Femur (tissue), 1 donor: ENCODE measurements at places on chromosomes 3 and 15.

DNA sequence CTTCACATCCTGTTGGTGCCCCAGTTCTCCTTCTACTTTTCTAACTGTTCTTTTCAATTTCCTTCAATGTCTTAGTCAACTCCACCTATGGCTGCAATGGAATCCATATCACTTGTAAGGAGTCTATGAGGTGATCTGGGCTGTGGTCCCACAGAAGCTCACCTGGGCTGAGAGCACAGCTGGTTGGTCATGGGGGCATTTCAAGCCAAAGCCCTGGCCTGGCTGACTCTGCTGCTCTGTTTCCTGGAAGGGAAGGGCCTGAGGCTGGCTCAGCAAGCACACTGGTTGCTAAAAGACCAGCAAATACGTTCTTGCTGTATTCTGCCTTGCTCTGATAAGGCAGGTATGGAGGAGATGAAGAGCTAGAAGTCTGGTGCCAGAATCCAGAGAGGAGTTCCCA, 29.0 kb downstream of the AMOTL2 start:
- no peak for DNase-seq

DNA sequence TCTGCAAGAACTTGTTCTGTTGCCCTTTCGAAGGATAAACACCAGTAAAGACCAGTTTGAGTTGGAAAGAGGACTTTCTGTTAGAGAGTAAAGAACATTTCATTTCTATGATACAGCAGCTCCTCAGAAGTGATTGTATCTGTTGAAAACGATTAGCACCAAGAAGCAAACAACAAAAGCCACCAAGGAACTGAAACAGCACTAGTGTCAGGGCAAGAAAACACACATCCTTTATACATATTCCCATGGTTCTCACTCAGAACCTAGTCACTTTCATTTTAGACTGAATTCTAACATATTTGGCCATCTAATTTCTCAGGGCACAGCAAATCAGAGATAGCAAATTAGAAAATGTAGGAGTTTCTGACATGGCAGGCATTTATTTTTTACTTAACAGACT, 116.1 kb downstream of the ATP1B3 start:
- DNase-seq, result no peak

GRCh38 chr3:138381413-138381901, 33.1 kb downstream of the MRAS start:
- no peak for DNase-seq

DNA sequence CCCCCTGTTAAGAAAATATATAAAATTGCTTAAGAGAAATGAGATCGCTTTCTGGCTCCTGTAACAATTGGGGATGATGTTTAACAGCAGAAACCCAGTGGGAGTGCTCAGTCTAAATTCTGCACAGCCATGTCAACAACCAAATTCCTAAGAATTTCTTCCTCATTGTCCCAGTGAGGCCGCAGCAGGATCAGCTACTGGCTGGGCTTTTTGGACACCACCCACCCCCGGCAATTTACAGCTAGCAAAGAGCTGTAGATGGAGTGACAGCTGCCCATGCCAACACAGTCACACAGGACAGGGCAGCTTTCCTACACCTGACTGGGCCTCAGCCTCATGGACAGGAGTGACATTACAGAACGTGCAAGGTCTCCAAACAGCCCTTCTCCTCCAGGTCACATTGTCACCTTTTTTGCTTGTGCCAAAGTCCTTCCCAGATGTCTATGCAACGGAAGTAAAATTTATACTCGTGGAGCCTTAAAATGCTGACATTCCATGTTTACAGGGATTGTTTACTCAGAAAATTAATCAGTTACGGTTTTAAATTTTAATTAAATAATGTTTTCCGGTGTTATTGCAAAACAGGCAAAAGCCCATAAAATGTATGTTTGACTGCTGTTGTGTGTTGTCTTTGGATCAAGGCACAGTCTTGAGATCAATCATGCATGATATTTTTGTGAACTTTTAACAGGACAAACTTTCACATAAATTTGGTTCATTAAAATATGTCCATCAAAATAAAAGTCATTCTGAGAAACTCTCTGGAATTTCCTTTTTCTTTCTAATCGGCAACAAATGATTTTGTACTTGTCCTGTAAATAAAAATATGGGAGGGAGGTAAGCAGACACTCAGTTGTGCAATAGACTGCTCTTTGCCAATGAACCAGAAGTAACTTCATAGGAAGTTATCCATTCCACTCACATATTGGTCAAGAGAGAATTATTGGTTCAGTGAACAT, 943.2 kb downstream of the MCTP2 start:
- peak; percentile 52 for DNase-seq

DNA sequence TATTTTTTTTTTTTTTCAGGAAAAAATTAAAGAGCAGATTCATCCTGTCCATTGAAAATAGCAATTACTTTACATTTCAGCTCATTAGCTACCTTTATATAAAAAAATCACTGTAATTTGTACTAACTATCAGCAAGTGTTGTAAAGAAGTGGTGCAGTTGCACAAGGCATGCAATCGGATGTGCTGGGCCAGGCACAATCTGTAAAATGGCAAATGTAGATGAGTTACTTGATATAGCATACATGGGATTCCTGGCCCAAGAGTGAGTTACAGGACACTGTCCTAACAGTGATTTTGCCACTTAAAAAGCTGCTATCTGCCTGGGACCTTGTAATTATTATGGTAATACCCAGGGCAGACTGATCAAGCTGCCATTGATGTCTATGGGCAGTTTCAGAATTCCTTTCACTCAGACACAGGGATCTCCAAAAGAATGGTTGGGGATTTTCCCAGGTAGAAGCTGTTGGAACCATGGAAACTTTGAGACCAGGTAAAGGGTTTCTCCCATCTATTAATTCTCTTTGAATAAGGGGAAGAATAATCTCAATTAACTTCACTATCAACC, 182.2 kb upstream of the ICE2 start:
- no peak for DNase-seq

- DNase-seq, result peak; percentile 70
Observed at GRCh38 chr3:40847551-40847992, 322.8 kb downstream of the ZNF621 start.

- no peak for DNase-seq
Observed at GRCh38 chr3:120780977-120781376, 38.4 kb downstream of the GTF2E1 start.

DNA sequence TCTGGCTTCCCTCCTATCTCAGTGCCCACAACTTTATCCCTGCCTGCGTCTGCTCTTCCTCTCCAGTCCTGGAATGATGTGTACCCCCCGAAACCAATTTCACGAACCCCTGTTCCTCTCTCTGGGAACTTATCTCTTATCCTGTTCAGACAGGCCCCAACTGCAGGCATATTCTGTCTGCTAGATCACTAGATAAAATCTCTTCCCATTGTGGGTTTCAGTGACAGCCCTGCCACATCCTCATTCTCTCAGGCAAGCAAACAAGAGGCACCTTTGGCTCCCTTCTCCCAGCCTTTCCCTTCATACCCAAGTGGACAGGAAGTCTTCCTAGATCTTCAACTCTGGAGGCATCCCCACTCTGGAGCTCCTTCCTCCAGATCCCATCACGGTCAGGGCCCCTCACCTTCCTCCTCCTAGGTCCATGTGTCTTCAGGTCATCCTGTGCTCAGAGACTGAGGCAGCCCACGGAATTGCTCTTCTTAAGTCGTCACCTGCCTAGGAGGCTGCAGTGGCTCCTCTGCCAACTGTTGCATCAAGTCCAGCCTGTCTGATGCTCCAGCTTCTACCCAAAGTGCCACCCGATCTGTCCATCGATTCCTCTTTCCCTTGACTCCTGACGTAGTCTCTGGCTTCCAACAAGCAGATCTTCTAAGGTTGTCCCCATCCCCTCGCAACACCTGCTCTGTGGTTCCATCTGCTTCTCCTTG, 190.8 kb downstream of the SLCO3A1 start:
- no peak for DNase-seq

DNA sequence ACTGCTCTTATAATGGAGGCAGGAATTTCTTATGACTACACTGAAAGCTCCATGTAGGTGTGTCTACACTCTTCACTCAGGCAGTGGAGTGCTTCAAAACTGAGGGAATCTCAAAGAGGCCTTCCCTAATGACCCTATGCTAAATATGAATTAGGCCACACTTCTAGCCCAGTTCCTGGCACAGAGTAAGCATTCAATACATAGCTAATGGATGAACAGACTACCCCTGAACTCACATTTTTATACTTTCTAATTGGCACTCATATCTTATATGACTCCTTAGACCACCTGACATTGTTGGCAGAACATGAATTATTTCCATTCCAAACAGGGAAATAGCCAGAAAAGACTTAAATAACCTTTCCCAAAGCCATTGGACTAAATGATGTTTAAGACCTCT, 3.4 kb downstream of the RARRES1 start:
- DNase-seq, result no peak
